EH (cell line): ENCODE measurements at places on chromosomes 11 and 22.

DNA sequence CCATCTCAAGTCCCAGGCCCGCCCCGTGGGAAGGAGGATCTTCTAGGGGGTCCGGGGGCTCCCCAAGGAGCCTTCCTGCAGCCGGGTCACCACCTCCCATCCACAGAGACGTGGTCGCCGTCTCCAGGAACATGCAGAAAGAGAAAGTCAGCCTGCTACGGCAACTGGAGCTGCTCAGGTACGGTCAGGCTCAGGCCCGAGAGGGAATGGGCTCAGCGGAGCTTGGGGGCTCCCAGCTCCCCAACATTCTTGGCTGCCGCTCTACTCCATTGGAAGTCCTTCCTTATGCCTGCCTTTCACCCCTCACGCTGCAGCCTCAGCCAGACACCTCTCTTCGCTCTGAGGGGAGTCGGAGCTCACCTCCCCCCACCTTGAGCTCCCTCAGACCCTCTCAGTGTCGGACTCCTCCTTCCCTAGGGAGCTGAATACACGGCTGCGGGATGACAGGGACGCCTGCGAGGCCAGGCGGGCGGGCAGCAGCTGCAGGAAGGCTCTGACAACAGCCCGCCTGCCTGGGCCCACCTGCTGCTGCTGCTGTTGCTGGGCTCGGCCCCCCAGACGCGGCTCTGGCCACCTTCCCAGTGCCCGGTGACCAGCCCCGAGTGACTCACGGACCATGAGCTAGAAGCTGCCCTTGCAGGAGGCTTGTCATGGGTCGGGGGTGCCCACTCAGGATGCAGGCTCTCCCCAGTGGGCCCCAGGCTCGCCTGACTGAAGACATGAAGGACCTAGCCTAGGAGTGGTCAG is 1.5 kb upstream of the CD151 start:
- peak; percentile 63 for DNase-seq

GRCh38 chr22:26404851-26405421 is 24.1 kb upstream of the ASPHD2 start:
- DNase-seq: no peak

DNA sequence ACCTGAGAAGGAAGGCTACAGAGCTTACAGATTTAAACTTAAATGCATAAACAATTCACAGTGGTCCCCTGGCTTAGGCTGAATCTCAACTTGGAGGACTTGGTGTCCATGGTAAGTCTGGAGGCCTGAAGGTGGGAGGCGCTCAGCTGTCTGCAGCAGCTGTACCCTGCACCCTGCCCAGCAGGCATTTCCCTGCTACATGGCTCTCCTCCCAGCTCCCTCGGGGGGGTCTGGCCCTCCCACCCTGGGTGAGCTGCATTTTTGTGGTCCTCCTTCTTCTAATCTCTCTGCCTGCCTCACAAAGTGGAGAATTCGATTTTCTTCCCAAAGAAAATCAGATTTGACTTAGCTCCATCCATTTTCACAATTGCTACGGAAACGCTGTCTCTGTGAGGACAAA is 273.2 kb downstream of the KIRREL3 start:
- peak; percentile 33 for DNase-seq

GRCh38 chr11:33419924-33420323 is 162.7 kb downstream of the HIPK3 start:
- peak; percentile 59 for DNase-seq

- no peak for DNase-seq
Measured at GRCh38 chr11:56152333-56152732, 7.8 kb downstream of the OR8K5 start.

DNA sequence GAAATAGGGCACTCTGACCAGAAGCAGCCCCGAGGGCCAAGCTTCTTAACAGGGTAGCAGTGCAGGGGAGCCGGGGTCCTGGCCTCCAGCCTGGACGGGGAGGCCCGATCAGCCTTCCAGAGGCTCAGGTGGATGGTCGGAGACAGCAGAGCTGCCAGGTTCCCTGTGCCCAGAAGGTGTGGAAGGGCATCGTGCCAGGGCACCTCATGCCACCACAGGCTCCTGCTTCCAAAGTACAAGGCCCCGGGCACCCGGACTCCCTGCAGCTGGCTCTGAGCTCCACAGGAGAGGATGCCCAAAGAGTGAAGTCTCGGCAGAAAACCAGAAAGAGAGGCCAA is 14.3 kb downstream of the EHD1 start:
- no peak for DNase-seq

DNA sequence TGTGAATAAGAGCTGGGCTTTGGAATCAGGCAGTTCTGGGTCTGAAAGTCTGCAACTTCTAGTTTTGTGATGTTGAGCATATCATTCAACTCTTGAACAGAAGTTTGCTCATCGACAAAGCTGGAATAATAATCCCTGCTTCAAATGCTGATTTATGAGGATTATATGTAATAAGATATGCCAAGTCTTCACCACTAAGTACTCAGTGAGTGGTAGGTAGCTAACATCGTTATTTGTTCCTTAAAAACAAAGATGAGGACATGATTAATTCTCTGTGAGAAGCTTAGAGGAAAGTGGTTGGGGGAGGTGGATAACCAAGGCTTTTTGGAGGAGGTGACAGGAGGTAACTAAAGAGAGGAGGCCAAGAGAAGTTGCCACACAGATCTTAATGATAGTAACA is 96.5 kb downstream of the ME3 start:
- no peak for DNase-seq

DNA sequence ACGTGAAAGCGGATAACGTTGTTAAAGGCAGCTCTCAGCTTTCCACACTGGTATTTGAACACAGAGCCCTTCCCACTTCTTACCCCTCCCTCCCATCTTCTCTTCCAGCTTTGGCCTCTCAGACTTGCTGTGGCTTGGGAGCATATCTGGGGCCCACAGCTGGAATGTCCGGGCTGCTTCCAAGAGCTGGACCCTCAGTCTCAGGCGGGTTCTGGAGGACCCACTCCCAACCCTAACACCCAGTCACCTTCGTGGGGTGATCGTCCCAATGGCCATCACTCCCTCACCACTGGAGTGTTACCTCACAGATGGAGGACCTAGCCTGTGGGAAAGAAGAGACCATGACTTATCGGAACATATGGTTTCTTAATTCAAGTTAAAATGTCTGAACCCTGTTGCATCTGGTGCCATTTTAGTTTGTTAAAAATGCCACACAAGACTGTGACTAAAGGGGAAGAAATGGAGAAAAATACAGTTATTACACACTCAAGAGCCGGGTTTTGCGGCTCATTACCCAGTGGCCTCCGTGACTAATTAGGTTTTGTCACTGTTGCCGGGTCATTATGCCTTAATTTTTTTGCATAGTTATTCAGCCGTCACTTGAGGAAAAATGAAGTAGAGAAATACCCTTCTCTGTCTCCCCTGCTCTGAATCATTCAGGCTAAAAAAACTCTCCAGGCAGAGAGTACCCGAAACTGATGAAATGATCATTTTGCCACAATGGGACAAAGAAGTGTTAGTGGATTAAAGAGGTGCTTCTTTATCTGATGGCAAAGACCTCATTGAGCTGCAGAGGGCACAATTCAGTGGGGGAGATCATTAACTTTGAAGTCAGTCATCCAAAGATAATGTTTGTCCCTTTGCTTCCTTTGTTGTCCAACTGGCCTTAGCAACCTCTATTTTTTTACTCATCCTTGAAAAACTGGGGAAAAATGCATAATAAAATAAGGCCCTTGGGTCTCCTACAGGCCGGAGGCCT is 87.2 kb upstream of the HTATIP2 start:
- DNase-seq: no peak
